Glutamatergic neuron (in vitro differentiated cells): ENCODE measurements at places on chromosomes 3 and 15.
A peak's percentile ranks its signal among the peaks of the same experiment; 100 is the strongest.

DNA sequence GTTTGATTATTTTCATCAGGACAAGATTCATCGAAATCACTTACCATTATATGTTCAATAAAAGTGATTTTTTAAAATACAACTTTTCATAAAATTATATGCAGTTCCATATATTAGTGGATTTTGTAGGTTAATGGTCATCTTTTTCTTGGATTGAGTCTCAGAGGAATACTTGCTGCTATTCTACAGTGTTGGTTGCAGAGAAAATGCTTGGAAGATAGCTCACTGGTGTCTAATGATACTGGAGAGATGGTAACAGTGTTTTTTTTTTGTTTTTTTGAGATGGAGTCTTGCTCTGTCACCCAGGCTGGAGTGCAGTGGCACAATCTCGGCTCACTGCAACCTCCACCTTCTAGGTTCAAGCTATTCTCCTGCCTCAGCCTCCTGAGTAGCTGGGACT is 143.3 kb downstream of the TCF12 start:
- no peak for DNase-seq

DNA sequence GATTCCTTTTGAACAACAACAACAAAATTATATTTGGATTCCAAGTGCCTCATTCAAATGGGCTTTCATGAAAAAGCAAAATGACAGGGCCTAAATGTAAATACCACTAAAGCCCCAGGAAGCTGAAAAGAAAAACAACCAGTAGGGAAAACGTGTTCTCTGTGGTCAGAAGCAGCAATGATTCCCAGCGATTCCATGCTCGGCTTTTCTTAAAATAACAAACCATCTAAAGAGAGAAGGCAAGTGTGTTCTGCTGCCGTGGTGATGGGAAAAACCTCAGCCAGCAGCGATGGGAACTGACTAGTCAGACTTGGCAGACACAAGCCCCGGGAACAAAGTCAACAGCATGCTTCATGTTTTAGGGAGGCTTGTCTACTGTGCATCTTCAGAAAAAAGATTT is 153.6 kb downstream of the TNIK start:
- no peak for DNase-seq

GRCh38 chr3:55579496-55579895 is 92.4 kb upstream of the WNT5A start:
- no peak for DNase-seq

GRCh38 chr15:94230883-94231722 is at the start of gene MCTP2:
TSS of gene MCTP2 (plus strand) at chr15:94231561. CDS start at chr15:94298266, 66,705 bp downstream.
- DNase-seq = peak; percentile 65

DNA sequence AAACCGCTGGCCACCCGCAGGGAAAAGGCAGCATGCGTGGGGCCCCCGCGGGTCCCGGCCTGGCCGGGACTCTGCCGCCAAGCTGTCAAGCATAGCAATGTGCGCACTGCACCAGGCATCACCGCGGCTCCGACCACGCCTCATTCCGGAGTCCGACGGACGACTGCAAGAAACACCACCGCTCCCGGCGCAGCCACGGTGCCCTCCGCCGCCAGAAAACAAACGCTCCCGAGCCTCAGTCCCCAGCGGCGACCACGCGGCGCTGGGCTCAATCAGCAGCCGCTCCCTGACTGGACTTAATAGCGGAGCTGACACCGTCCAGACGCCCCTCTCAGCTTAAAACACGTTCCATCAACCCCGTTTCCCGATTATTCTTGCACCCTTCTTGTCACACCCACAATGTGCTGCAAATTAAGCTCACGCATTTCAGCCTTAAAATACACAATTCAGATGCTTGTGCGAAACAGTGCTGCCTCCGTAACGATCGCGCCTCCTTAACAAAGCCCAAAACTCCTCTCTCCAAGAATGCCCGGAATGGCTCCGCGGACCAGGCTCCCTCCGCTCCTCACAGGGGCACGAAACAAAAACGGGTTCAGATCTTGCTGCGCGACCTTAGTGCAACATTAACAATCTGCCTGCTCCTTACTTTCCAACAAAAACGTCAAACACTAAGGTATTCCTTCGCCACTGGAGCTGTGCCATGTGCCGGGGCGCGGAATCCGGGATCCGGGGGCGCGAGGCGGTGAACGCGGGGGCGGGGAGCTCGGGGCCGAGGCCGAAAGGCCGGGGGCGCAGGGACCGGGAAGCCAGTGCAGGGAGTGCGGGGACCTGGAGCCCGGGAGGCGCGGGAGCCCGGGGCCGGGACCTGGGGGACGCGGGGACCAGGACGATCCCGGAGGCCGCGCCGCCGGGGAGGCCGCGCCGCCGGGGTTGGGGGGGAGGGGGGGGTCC is 655 bp downstream of the CYFIP1 start:
- DNase-seq = peak; percentile 69

DNA sequence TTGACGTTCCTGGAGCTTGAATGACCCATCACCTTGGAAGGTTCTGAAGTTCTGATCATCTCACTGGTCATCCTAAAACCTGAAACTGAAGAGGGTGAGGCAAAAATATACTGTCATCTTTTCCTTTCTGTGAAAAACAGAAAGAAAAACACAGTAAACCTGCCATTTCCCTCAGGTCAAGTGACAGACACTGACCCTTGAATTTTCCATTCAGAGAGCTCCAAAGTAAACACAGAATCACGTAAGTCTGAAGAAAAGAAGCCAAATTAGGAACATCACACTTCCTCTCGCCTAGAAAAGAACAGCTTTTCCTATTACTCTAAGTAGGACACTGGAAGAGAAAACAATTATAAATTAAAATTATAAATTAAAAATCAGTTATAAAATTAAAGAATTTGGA is 78.7 kb upstream of the TGFBR2 start:
- DNase-seq = no peak

DNA sequence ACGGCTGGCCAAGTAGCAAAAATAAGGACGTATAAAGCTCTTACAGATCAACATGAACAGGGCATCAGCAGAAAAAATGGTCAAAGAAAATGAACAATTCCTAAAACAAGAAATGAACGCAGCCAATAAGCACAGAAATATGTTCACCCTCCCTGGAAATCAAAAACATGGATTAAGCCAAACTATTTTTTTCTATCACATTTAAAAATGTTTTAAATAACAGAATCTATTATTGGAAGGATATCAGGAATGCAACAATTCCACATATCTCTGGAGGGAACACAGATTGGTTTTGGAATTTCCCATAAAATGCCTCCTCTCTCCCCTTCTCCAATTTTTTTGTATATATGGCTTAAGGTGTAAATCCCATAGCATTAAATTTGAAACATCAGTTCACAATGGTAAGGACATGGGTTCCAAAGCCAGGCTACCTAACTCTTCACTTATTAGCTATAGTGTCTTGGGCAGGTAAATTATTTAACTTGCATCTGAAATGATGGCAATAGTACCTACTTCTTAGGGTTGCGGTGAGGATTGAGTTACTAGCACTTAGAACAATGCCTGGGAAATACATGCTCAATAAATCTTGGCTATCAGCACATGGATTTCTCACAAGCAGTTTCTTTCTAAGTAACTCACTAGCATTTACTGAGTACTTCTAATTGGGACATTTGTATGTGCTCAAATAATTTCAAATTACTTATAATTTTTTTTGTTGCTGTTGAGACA is 10.1 kb downstream of the UACA start:
- no peak for DNase-seq
